T-helper 1 cell (primary cell): ENCODE measurements at places on chromosomes 11 and 22.

- DNase-seq: no peak
Measured at GRCh38 chr22:37439347-37439746, 12.1 kb upstream of the ELFN2 start.

- DNase-seq: no peak
Measured at GRCh38 chr11:115659061-115659963, 155.1 kb upstream of the CADM1 start.

DNA sequence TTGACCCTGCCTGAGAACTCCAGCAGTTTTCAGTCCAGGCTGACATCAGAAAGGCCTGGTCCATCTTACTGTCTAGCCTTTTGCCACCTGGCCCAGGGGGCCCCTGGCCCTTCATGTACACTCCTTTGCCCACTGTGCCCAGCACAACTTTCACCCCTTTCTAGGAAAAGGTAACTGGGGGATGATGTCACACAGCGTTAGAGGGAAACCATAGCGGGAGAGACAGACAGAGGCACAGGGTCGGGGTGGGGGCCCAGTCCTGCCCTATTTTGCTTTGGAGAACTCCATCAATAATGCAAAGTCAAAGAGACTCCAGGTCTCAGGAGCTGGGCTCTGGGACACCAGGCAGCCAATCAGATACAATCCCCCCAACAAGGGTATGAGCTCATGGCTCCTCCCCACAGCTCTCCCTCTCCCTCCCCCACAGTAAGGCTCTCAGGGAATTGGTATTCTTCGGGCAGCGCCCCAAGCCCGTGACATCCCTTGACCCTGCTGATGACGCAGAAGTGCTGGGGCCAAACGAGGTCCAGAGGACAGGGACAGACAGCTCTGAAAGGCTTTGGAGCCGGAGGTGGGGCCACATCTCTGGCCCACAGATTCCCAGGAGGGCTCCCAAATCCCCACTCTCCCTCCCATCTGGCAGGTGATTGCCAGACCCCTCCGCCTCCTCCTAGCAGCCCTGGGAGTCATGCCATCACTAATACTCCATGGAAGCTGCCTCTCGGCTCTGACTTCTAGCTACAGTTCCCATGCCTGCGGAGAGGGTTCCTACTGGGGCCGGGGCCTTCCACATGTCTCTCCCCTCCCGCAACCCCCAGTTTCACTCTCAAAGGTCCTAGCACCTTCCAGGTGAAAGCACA, 5.9 kb downstream of the USP2 start:
- no peak for DNase-seq

GRCh38 chr11:120808616-120809050, 215.3 kb upstream of the TBCEL start:
- no peak for DNase-seq

- no peak for DNase-seq
Measured at GRCh38 chr11:69333879-69334278, 39.9 kb downstream of the MYEOV start.

GRCh38 chr22:23013612-23014011, 56.7 kb upstream of the GNAZ start:
- no peak for DNase-seq

DNA sequence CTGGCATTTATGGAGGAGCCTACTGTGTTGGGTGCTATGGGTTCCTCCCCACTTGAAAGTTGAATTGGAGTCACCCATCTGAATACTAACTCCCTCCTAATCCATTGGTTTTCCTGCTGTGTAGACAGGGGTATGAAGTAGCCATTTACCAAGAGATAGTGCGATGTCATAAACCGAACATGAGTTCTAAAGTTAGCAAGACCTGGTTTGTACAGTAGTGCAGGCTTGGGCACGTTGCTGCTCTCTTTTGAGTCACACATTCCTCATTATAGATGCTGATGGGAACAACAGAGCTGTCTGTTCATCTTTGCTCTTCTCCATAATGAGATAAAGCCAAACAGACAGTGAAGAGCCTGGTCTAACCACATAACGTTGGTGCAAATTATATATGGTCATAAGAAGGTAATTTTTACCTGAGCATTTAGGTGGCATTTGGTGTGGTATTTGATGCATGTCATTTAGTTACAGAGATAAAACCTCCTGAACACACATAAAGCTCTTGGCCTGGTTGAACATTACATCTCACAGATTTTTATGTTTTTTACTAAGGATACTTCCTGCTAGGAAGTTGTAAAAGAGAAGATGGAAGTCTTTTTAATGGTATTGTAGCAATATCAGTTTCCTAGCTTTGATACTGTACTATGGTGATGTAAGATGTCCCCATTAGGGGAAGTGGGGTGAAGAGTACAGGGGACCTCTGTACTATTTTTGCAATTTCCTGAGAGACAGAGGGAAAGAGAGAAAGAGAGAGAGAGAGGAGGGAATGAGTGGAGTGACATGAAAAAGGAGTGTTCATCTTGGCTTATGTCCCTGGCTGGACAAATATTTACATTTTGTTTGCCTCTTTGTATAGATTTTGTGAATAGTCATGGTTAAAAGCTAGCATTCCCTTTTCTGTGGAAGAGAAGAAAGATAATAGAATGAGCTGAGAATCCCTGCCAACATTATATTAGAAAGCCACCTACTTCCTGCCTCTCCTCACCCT, 27.9 kb downstream of the GRAP2 start:
- no peak for DNase-seq

GRCh38 chr11:11383995-11384394, 30.9 kb upstream of the CSNK2A3 start:
- DNase-seq: no peak

GRCh38 chr11:92257536-92257935, 32.9 kb downstream of the FAT3 start:
- no peak for DNase-seq

- no peak for DNase-seq
Measured at GRCh38 chr11:101211407-101211975, 81.9 kb upstream of the PGR start.

DNA sequence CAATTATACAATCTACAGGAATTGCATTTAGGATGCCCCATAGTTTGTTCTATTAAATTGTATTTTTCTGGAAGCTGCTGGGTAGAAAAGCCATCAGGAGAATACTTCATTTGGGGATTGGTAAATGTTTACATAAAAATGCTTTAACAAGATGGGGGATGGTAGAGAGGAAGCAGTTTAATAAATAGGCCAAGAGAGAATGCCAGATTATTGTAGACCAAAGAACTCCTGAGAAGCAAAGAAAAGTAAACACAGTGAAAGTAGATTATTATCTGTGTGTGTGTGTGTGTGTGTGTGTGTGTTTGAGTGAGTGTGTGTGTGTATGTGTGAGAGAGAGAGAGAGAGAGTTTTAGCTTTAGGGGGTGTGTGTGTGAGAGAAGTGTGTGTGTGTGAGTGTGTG, 820.4 kb upstream of the CCDC90B start:
- DNase-seq: no peak

- DNase-seq: no peak
Measured at GRCh38 chr11:18969720-18970119, 30.5 kb upstream of the MRGPRX1 start.

DNA sequence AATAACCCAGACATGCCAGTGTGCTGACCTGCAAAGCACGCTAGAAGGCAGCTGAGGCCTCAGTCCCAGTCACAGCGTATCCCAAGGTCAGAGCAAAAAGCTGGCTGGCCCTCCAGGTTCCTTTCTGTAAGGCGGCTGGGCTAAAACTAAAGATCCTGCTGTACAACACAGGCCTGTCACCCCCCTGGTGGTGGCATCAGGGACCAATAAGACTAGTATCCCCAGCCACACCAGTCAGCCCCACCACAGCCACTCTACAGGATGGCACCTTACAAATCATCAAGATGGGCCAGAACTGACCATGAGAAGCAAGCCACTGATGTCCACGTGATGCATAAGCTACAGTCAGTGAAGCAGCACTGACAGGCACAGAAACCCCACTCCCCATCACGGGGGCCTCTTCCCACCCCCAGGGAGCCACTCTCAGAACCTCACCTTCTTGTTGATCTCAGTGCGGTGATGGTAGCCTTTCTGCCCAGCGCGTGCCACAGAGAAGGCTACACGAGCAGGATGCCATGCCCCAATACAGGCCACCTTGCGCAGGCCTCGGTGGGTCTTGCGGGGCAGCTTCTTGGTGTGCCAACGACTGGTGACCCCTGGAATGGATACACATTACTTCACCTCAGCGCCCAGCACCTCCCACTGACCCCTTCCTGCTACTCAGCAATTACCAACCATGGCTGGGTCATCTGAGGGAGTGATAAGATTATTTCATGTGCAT, 5.0 kb downstream of the RPL3 start:
- no peak for DNase-seq

DNA sequence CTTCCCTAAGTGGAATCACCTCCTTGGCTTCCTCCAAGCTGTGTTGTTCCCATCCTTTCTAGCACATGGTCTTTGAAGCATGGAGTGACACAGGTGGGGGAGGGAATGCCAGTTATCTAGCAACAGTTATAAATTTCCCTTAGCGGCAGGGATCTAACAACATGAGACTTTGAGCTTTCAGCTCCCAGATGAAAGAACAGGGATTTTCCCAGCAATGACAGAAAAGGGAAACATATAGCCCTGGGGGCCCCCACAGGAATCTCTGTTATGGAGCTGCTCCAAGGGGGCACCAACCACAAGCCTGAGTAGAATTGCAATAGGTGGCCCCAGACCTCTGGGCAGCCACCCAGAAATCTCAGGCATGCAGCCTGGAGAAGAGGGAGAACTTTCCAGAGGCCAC, 163.0 kb downstream of the GRIK4 start:
- no peak for DNase-seq

GRCh38 chr11:83678831-83679584, 392.8 kb upstream of the CCDC90B start:
- DNase-seq: no peak

DNA sequence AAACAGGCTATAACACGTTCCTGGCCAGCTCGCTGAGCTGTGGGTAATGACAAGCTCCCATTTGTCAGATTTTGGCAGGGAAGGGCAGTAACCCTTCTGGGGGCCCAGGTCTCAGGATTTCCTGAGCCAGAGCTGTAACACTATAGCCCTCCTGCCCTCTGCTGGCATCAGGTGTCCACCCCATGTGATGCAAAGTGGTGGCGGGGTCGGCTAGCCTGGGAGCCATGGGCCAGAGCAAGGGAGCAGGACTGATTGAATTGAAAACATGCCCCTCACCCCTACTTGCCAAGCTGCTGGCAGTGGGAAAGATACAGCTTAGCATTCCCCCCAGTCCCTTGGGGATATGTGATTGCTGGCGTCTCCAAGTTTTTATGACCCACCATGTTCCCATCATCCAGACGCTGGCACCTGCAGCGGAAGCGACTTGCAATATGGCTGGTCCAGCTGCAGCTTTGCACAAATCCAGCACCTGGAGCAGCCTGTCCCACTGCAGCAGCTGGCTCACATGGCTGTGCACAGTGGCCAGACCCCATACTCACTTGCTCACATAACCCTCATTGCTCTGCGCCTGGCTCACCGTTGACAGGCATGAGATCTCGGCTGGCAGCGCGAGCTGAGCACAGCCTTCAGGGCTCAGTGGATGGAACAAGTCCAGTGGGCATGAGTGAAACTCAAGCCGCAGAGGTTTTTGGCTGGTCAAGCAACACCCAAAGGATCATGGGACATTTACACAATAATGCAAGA, 1147.8 kb downstream of the JRKL start:
- no peak for DNase-seq

- no peak for DNase-seq
Measured at GRCh38 chr11:126884192-126884591, 116.4 kb downstream of the KIRREL3 start.

DNA sequence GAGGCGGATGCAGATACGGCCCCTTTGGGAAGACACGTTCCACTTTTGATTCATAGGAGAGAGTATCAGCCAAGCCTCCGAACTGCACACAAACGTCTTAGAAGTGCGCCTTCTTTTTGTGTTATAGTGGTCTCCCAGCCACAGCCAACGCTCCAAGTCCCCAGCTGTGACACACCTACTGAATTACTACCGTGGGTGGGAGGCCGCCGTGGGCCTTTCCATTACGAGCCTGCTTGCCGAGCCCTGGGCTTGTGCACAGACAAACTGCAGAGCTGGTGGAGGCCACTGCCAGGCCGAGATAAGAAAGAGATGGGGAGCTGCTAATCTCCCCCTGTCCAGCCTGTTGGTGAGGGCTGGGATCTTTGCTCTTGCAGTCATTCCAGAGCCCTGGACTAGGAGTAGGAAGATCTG, 761 bp downstream of the HMBS start:
- DNase-seq: no peak

DNA sequence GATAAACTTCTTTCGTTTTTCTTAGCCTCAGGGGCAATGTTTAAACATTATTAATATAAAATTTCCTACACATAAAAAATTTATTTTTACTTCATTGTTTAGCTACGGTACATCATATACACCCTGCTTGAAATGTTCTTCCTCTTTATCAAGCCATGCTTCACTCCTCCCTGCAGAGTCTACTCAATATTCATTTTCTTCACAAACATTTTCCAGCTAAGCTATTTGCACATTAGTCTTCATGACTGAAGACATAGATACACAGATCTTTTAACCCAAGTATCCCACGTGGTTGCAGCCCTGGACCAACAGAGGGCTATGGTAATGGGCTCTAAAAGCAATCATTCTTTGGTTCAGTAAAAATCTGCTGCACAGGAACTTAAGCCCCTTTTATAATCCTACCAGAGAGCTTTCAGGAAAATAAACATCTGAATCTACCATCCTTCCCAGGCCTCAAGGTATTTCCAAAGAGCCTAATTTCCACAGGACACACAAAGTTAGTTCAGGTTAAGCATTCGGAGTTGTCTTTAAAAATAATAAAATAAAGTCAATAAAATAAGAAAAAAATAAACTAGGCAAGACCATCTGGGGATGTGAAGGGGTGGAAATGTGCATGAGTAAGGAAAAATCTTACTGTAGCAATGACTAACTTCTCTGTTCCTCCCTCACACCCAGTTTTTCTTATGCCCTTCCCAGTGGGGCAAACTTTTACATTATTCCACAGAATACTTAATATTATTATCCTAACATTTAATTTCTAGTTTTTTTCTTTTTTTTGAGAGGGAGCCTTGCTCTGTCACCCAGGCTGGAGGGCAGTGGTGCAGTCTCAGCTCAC, 21.6 kb upstream of the OR6X1 start:
- no peak for DNase-seq

- DNase-seq: no peak
Measured at GRCh38 chr11:134580610-134580975, 168.6 kb upstream of the B3GAT1 start.

- DNase-seq: no peak
Measured at GRCh38 chr22:32964411-32965057, 93.6 kb downstream of the SYN3 start.

- DNase-seq: no peak
Measured at GRCh38 chr22:40326905-40327735, 19.2 kb upstream of the ADSL start.

GRCh38 chr22:27791159-27791858, 10.2 kb downstream of the MN1 start:
- DNase-seq: no peak

- DNase-seq: no peak
Measured at GRCh38 chr11:65194564-65194963, 12.8 kb downstream of the CAPN1 start.

DNA sequence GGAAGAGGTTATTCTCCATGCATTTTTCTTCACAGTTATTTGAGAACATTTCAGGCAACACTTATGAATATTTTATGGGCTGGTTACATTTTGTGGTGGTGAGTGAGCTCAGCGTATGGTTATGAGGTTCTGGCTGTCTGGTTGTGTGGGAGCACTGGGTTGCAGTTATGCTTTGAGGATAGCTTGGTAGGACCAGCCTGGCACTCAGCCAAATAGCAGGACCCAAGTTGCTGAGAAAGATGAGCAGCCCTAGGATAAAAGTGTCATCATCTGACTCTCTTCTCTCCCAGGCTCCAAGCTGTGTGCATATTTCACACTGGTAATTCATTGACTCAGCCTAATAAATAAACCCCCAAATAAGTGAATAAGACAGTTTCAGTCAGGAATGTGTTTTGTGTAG, 8.1 kb upstream of the SRSF8 start:
- no peak for DNase-seq

- DNase-seq: no peak
Measured at GRCh38 chr22:49749885-49750510, 77.7 kb downstream of the BRD1 start.
